ENCODE measurements at places on chromosomes 7 and 10. TPM values are rescaled to one million over a fixed set of nuclear protein-coding genes. Genes with fewer than 3 reads are reported as not detected.

Gene PARD3
- total RNA-seq: 36.7 TPM

Gene ADRB1
- 26.4 TPM for total RNA-seq

Gene NME8
- total RNA-seq: not detected

DNA sequence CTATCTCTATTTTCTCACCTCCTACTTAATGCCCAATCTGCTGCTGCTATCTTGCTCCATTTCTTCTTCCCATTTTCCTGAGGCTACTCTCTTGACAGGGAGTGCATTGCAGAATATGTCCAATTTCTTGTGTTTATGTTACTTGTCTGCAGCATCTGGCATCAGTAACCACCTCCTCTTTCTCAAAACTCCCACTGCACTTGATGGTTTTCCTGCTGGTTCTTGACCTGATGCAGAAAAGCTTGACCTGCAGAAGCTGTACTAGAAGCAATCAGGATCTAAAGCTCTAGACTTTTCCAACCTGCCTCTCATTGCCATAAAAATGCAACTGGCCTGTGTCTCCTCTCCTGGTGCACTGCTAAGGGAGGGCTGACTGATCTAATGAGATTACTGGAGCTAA is 287.8 kb downstream of the ZEB1 start:
- no peak for DNase-seq

GRCh38 chr7:13034693-13035092 is 347.3 kb downstream of the ARL4A start:
- no peak for DNase-seq

GRCh38 chr7:5672468-5672867 is 109.0 kb downstream of the RNF216 start:
- DNase-seq: no peak

- no peak for DNase-seq
These were observed 11.2 kb upstream of the CUZD1 start for GRCh38 chr10:122856902-122857301.

GRCh38 chr7:138753610-138754009 is 44.2 kb upstream of the TMEM213 start:
- DNase-seq: no peak

Measured in cardiac septum (tissue), 1 donor.